Ammon's horn (tissue), 1 donor: ENCODE measurements at places on chromosomes 16 and 17.
A peak's percentile ranks its signal among the peaks of the same experiment; 100 is the strongest.

- no peak for DNase-seq
Measured at GRCh38 chr16:75103994-75104393, 12.6 kb downstream of the LDHD start.

GRCh38 chr17:68698746-68699145 lies 97.6 kb upstream of the FAM20A start:
- DNase-seq = peak; percentile 22

DNA sequence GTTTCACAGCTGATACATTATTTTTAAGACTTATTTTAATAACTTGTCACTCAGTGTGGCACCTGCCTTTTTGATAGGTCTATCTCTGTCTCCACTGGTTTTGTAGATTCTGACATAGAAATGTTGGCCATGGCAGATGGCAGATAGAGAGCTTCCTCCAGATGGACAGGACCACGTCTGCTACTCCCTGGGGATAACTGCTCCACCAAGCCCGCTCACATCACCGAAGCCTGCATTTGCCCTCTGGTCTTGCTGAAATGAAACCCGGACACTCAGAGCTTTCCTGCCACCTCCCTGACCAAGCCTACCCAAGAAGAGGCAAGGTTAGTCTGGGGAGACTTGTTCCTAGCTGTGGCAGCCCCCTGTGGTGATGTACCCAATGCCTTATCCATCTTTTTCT lies 16.4 kb upstream of the HAP1 start:
- no peak for DNase-seq

DNA sequence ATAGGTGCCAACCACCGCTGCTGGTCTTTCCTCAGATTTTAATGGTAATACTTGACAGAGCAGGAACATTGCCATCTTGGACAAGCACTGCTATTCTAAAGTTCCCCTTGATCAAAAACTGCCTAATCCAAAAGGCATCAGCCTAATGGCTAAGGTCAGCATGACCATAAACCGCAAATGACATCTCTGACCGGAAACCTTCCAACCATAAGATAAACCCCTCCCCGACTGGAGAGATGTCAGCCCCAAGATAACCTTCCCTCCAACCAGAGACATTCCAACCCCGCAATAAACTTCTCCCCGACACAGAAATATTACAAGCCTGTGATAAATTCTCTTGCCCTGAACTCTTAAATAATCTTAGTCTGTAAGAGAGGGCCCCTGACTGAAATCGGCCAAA lies 7.4 kb upstream of the DHX40 start:
- no peak for DNase-seq

- DNase-seq = no peak
Measured at GRCh38 chr16:13264749-13265552, 363.6 kb downstream of the SHISA9 start.
